ENCODE measurements at places on chromosomes 12 and 14.

- DNase-seq = no peak
These were observed 31.1 kb downstream of the ASCL4 start for GRCh38 chr12:107805488-107806180.

GRCh38 chr12:4215229-4216186, 58.1 kb upstream of the CCND2 start:
- no peak for DNase-seq

GRCh38 chr14:92026548-92027190, 13.2 kb downstream of the TRIP11 start:
- no peak for DNase-seq

DNA sequence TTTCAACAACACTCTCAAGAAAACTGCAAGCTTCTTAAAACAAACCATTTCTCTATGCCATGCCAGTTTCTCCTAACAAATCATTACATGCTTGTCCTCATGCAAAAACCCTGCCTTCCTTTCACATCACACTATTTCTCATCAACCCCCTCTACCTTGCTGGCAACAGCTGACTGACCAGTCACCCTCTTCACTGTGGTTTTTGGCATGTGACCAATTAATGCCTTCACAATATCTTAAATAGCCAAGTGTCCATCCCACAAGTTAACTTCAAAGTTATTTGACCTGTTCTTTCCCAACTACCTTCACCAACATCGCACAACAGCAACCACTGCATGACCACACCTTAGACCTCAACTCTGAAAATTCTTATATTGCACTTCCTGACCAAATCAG, 159.6 kb downstream of the CEP128 start:
- DNase-seq = no peak

DNA sequence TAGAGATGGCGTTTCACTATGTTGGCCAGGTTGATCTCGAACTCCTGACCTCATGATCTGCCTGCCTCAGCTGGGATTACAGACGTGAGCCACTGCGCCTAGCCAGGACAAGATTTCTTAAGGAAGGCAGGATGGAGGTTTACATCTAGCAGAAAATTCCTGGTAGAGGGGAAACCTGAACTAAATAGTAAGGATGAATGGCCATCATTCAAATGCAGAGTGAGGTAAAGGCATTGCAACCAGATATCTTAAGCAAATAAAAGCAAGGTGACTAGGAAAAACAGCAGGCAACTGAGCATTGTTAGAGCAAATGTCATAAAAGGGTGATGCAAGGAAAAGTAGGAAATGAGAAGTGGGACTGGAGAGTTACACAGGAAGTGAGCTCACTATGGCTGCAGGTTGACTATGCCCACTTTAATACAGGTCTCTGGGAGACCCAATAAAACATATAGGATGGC, 133.0 kb downstream of the SOX5 start:
- DNase-seq = no peak
